ENCODE measurements at places on chromosomes 2 and 18.

- DNase-seq = no peak
Observed at GRCh38 chr2:54233832-54234649, 22.0 kb downstream of the TSPYL6 start.

GRCh38 chr2:179247318-179248023, 17.2 kb downstream of the SESTD1 start:
- DNase-seq = no peak

DNA sequence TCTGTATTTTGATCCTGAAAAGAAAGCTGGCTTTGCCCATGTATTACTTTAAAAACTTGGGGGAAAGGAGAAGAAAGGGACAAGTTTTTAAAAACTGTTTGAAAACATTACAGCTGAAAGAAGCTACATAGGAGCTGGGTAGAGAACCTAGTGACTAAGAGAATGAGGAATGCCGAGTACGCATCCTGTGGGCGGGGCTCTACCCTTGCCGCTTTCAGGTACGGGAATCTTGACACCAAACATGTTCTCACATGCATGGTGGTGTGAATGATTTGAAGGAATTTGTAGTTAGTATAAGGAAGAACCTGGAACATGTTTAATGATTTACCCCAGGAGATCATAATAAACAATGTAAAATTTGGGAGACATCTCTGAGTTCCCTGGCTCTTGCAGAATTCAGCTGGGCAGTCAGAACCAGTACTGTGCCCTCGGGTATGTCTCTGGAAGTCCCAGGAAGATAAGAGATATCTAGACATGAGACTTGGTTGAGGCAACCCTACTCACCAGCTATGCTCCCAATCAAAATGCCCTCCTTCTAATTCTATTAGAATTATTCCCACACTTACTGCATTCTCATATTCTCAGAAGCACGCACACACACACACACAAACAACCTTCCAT, 16.5 kb upstream of the TGFA start:
- no peak for DNase-seq

- no peak for DNase-seq
Observed at GRCh38 chr2:53021292-53021691, 746.3 kb upstream of the CHAC2 start.

DNA sequence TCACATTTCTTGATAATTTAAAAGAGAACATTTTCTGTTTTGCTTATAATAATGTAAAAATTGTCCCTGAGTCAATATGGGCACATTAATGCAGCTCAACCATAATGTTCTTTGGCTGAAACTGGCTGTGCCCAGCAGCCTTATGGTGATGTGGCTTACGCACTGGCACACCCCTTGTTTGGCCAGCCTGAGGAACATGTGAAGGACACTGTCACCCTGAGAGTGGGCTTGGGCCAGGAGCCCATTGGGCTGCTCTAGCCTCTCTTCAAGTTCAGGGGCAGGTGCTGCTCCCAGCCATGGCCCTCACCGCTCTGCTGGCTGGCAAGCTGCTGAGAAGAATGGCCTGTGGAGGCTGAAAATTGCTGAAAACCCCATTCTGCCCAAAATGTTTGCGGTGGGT, 37.5 kb downstream of the MRPL33 start:
- no peak for DNase-seq

DNA sequence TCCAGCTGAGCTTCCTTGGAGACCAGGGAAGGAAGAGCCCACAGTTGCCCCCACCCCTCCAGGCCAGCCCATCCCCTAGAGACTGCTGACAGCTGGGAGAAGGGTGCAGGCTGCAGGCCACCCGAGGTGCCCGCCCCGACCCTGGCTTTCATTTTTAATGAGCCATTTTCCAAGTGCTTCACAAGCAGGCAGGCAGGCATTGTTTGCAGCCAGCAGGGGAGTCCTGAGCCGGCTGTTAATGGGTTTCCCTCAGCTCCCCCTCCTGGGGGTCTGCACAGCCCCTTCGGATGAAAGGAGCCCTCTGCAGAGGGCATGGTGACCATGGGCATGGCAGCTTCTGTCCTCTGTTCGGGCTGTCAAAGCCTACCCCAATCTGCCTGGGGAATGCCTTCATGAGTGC, 94.5 kb downstream of the ZBTB7C start:
- no peak for DNase-seq

DNA sequence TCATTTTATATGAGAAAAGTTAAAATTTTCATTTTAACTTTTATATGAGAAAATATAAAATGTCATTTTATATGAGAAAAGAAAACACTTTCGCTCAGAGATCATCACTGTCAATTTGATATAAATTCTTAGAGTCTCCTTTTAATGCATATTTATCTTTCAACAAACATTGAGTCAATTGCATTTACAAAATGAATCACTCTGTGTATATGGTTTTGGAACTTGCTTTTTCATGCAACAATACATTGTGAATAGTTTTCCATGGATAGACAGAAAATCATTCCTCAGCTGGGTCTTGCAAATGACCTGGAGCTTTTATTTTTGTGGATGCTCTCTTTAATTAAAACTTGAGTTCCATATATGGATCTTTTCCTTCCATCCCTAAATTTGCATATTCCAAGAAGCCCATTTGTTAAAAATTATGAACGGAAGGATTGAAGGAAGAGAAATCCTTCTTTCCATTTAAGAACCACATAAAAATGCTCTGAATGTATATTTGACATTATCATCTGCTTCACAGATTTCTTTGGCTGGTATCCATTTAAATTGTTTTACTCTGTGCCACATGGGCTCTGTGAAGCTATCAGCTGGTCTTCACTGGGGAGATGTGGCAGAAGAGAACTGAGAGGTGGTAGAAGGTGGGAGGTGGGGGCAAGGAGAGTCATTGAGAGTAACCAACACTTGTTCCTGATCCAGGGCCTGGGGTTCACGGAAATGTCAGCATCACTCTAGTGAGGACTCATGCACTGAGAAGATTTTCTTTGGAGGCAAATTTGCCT, 104.1 kb downstream of the QPCT start:
- DNase-seq = no peak

DNA sequence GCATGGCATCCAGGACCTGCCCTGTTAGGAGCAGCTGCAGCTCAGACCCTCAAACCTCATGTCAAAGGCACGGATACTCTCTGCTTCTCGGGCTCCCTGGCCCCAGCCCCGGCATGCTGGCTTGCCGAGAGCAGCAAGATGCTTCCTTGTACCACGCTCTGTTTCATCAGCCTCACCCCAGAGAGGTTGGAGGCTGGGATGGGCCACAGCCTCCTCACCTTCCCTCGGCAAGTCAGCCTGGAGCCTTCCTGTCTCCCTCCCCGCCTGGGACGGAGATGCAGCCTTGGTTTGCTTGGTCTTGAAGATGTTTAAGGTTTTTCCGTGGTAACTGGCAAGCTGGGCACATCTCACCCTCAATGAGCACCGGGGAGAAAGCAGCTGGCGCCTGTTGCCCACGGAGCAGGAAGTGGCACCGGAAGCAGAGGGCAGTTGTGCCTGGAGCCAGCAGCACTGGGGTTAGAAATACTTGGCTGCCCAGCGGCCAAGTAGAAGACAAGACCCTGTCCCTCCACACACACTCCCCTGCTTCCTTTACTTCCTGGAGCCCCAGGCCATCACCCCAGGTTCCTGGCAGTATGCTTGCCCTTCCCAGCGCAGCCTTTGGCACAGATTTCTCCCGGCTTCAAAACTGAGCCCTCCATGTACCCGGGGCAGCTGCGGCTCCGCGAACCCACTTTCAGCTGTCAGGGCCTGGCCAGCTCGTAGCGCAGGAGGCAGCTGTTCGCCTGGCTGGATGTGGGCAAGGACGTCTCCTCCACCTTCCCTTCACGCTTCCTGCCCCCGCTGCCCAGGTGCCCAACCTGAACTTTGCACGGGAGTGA, 17.4 kb downstream of the FBLN7 start:
- DNase-seq = no peak

DNA sequence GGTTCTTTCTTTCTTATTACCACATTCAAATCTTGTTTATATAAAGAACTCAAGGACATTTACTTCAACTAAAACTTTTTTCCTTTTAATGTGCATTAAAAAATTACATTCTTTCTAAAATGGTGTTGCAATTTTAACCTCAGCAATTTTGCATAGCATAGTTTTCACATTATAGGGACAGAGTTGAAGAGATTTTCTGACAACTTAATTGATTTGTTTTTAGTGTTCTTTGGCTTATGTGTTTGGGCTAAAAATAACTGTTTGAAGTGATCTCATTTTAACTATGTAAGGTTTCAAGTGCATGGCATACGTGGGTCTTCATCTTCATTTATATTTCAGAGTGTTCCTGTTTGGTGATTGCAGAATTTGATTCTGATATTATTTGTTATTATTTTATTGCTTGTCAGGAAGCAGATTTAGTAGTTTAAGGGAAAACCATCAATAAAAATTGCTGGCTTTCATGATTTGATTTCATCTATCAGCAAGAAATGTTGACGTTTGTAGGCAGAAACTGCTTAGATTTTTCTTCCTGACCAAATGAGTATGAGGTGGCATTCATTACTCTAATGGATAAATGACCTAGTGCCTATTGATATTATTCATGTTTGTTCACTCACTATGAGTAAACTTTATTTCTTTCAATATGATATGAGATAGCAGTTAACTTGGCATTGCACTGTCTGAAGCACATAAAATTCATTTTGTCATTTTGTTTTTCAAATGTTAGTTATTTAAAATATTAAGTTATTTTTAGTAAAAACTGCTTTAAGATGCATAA, 398.4 kb downstream of the NUP35 start:
- DNase-seq = no peak

GRCh38 chr2:171008550-171009205, 79.6 kb downstream of the GORASP2 start:
- no peak for DNase-seq

- DNase-seq = peak; percentile 28
Observed at GRCh38 chr2:45274250-45274926, 265.1 kb upstream of the SIX2 start.

GRCh38 chr2:136151021-136151971, 33.3 kb upstream of the CXCR4 start:
- no peak for DNase-seq

DNA sequence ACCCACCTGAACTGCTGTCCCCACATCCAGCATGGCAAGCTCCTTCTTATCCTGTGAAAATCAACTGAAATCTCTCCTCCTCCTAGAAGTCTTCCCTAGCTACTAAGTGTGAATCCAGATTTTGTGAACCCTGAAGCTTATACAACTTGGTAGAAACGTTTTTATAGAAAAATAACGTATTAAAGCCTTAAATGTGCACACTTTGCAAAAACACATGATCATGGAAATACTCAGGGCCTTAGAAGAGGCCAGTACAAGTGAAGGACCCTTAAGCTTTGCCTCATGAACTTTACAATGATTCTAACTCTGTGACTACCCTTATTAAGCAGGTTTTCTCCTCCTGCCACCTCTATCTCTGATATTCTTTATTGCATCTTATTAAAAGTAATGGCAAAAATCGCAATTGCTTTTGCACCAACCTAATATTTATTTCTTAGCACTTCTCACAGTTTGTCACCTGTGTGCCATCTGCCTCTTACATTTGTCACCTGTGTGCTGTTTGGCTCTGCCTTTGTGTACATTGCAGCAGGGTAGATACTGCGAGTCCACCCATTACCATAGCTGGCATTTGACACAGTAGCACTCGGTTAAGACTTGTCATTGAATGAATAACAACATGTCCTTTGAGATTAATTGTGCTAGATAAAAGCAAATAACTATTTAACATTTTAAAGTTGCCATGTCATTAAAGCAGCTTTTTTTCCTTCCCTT, 42.2 kb downstream of the FRZB start:
- DNase-seq = no peak

GRCh38 chr2:12363569-12363968, 353.2 kb upstream of the TRIB2 start:
- DNase-seq = no peak
